ENCODE measurements at places on chromosomes 12 and 14. TPM values are rescaled to one million over a fixed set of nuclear protein-coding genes. Genes with fewer than 3 reads are reported as not detected.
A peak's percentile ranks its signal among the peaks of the same experiment; 100 is the strongest.

DNA sequence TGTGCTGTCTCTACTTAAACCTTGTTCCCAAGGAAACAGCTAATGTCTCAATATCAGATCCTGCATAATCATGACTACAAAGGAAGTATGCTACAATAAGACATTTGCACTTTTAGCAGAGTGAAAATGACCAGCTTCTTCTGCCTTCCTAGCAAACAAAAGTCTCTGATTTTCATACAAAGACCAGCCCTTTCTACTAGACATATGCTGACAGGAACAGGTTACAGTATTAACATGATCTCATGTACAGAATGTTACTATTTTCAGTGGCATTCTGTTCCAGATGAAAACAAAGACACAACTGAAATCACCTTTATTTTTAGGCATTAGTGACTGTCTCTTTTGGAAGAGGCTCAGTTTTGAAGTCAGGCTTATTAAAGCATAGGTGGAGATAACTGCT lies 228.6 kb downstream of the MED13L start:
- H3K4me1 ChIP-seq, result peaks cover 25% of the 10 kb centered on the region
- DNase-seq, result no peak
- H3K27me3 ChIP-seq, result peaks cover 3% of the 10 kb centered on the region
- peaks cover 3% of the 10 kb centered on the region for H3K36me3 ChIP-seq
- H3K27ac ChIP-seq, result no peak overlapping the region

- peaks cover 28% of the 10 kb centered on the region for H3K36me3 ChIP-seq
- no peak overlapping the region for H3K27ac ChIP-seq
- no peaks in the 10 kb centered on the region for H3K27me3 ChIP-seq
Observed at GRCh38 chr12:50626026-50626425, 121.2 kb downstream of the DIP2B start.

DNA sequence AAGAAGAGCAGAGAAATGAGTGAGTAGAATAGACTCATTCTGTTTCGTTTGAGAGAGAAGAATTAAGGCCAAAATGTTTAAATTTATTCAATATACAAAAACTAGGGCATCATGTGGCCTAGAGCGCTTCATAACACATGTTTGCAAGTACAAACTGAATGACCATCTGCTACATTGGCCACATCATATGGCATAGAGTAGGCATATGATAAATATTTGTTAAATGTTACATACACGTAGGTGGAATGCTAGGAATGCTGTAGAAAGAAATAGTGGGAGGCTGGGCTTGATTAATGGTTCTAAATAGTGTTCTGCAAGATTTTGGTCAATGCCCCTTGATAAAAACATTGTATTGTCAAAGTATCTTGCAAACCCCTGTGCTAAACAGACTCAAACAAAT lies 10.8 kb downstream of the MGP start:
- no peak overlapping the region for H3K4me3 ChIP-seq
- H3K4me1 ChIP-seq, result no peaks in the 10 kb centered on the region
- H3K27me3 ChIP-seq, result peaks cover 3% of the 10 kb centered on the region
- H3K36me3 ChIP-seq, result peaks cover 1% of the 10 kb centered on the region
- no peak for DNase-seq

DNA sequence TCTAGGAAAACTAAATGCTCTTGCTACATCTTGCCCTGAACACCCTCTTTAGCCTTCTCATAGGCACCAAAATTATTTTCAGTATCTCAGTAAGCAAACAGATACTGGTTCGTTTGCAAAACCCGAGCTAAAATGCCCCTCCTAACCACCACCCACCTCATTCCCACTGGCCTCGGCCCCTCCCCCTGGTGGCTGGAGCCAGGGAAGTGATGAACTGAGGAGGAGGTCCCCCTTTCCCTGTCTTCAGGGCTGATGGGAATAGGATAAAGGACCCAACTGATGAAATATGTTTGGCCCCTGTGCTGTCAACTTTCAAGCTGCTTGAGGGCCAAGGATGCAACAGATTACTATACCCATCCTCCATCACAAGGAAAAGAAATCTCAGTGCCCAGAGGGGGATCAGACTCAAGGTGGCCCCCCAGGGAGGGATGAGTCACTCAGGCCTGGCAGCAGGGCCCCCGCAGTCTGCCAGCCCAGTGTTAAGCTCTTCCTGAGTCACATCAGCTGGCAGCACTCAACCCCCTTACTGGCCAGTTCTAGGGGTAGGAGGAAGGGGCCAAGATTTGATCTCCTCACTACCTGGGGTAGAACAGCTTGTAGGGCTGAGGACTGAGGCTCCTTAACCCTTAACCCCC lies 1.7 kb downstream of the ANKRD52 start:
- peaks cover 24% of the 10 kb centered on the region for H3K36me3 ChIP-seq
- peak overlapping the region; percentile 90 for H3K4me3 ChIP-seq
- H3K27me3 ChIP-seq, result no peaks in the 10 kb centered on the region
- DNase-seq, result no peak
- no peak overlapping the region for H3K27ac ChIP-seq

DNA sequence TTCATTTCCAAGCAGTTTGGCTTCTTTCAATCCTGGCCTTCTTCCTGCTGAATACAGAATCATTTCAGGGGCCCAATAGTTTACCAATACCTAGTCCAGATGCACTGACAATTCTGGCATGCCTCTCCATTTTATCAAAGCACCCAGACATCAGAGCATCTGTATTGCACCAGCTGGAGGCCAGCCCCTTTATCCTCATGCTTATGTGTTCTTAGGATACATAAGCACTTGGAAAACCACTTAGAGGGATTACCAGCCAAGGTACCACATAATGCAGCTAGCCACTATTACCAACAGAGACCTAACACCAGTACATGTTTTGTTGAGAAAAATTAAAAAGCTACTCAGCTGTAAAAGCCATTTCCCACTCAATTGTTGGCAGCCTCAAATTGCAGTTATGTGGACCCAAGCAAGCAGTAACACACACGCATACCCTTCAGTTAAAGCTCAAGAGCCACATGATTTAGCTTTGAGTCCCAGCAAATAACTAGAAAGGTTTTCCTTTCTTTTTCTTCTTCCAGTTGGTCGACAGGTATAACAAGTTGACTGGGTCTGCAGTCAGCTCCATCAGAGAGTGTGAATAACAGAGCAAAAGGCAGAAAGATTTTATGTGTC lies 263.8 kb downstream of the DIO2 start:
- no peaks in the 10 kb centered on the region for H3K36me3 ChIP-seq
- H3K4me3 ChIP-seq, result no peak overlapping the region
- H3K27me3 ChIP-seq, result no peaks in the 10 kb centered on the region
- no peak for DNase-seq
- H3K4me1 ChIP-seq, result no peaks in the 10 kb centered on the region

GRCh38 chr12:5456030-5456429 lies 24.1 kb downstream of the NTF3 start:
- H3K27me3 ChIP-seq, result peaks cover 3% of the 10 kb centered on the region
- H3K36me3 ChIP-seq, result no peaks in the 10 kb centered on the region
- H3K4me1 ChIP-seq, result peaks cover 8% of the 10 kb centered on the region
- no peak for DNase-seq

DNA sequence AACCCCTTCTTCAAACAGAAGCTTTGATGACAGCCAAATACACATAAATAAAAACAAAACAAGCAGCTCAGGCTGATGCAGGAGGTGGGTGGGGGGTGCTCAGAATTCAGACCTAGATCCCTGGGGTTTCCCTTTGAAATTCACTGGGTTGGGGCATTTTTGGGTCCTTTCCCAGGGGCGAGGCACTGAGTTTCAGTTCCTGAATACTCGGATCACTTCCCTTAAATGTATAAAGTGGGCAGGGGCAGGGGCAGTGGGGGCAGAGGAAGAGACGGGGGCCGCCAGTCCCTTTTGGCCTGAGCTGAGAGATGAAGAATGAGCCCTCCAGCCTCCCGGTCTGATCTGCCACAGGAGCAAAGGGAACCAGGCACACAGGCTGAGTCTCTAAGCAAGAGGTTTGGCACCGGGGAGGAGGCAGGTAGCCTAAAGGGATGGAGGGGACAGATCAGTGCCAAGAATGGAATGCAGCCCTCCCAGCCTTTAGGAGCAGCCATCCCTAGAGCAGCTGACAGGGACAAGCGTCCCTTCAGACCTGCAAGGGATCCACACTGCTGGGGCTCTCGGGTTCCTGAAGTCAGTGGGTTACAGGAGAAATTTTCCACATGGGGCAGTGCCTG lies 20.3 kb downstream of the KDM2B start:
- peaks cover 9% of the 10 kb centered on the region for H3K4me1 ChIP-seq
- H3K36me3 ChIP-seq, result peaks cover 6% of the 10 kb centered on the region
- no peak for DNase-seq

Gene POTEM
- not detected for total RNA-seq

DNA sequence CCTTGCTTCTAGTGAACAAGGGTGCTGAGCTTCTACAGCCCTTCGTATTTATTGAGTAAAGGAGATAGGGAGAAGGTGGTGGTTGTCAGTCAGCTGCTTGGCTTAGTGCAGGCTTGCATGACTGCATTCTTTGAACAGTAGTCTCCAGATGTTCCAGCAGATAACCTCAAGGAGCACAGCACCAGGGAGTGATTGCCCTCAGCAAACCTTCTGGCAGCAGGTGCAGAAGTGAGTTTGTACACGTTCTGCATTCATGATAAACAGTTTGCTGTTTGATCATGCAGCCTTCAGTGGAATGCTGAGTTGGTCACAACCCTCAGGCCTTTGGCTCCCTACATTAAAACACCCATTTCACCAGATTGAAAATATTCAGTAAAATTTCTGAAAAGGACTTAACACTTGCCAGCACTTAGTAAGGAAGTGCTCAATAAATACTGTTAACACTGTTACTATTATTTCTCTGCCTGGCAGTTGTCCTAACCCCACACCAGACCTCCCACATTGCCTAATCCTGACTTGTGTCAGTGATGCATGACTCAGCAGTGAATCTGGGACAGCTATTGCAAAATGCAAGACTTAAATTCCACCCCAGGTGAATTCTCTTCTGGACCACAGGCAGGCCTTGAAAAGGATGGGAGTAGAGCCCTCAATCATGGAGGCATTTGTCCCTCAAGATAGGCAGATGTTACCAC lies 18.9 kb upstream of the CARMIL3 start:
- no peak overlapping the region for H3K4me3 ChIP-seq
- DNase-seq, result no peak
- peaks cover 6% of the 10 kb centered on the region for H3K4me1 ChIP-seq
- no peak overlapping the region for H3K27ac ChIP-seq

Gene ACOT6
- total RNA-seq, result not detected

Gene PSMC6
- 132 TPM for total RNA-seq

- H3K4me3 ChIP-seq, result no peak overlapping the region
- no peaks in the 10 kb centered on the region for H3K27me3 ChIP-seq
- no peaks in the 10 kb centered on the region for H3K4me1 ChIP-seq
- H3K36me3 ChIP-seq, result no peaks in the 10 kb centered on the region
Observed at GRCh38 chr14:33363682-33364081, 425.0 kb downstream of the NPAS3 start.

DNA sequence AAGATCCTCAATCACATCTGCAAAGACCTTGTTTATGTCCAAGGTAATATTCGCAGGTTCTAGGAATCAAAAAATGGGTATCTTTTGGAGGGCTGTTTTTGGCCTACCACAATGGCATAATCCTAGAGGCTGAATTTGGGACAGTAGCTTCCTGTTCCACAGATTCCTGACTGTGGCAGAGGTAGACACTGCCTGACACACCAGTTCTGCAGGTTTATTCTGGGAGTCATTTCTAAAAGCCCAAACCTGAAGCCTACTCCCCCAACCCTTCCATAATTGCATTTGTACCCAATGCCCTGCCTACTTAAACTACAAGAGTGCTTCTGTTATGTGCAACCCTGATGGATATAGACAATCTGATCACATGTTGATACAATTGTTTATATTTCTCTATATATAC lies 378.9 kb downstream of the PCNX1 start:
- H3K4me3 ChIP-seq, result no peak overlapping the region
- H3K27ac ChIP-seq, result no peak overlapping the region
- no peak for DNase-seq
- peaks cover 17% of the 10 kb centered on the region for H3K4me1 ChIP-seq

GRCh38 chr12:122161682-122162081 lies 12.3 kb downstream of the IL31 start:
- DNase-seq, result no peak
- H3K27ac ChIP-seq, result peak overlapping the region; percentile 27
- H3K4me1 ChIP-seq, result peaks cover 29% of the 10 kb centered on the region

Gene FSCB
- total RNA-seq, result not detected

- no peak for DNase-seq
- no peaks in the 10 kb centered on the region for H3K4me1 ChIP-seq
- peaks cover 6% of the 10 kb centered on the region for H3K27me3 ChIP-seq
- no peak overlapping the region for H3K4me3 ChIP-seq
Observed at GRCh38 chr14:58954901-58955861, 233.3 kb upstream of the DAAM1 start.

GRCh38 chr12:49552014-49552413 lies 13.2 kb downstream of the KCNH3 start:
- no peak overlapping the region for H3K27ac ChIP-seq
- H3K4me3 ChIP-seq, result no peak overlapping the region
- no peaks in the 10 kb centered on the region for H3K4me1 ChIP-seq
- H3K36me3 ChIP-seq, result peaks cover 4% of the 10 kb centered on the region

Gene TWF1
- total RNA-seq, result 29.2 TPM

All from activated T-helper 1 cell treated with anti-CD3 and anti-CD28 coated beads, Interleukin-12 subunit alpha, Interleukin-12 subunit beta, Interleukin-2, Interleukin-4 antibody, amounts not matched to agents 30 ng/mL and 10 ng/mL and 1 ng/mL, durations not matched to agents 14 hours and 24 hours and 36 hours (primary cell).